ENCODE measurements at places on chromosomes 6 and 20.

- DNase-seq, result no peak
Measured at GRCh38 chr6:3326184-3326971, 67.6 kb downstream of the PSMG4 start.

- no peak for DNase-seq
Measured at GRCh38 chr6:44537306-44538049, 150.0 kb downstream of the CDC5L start.

DNA sequence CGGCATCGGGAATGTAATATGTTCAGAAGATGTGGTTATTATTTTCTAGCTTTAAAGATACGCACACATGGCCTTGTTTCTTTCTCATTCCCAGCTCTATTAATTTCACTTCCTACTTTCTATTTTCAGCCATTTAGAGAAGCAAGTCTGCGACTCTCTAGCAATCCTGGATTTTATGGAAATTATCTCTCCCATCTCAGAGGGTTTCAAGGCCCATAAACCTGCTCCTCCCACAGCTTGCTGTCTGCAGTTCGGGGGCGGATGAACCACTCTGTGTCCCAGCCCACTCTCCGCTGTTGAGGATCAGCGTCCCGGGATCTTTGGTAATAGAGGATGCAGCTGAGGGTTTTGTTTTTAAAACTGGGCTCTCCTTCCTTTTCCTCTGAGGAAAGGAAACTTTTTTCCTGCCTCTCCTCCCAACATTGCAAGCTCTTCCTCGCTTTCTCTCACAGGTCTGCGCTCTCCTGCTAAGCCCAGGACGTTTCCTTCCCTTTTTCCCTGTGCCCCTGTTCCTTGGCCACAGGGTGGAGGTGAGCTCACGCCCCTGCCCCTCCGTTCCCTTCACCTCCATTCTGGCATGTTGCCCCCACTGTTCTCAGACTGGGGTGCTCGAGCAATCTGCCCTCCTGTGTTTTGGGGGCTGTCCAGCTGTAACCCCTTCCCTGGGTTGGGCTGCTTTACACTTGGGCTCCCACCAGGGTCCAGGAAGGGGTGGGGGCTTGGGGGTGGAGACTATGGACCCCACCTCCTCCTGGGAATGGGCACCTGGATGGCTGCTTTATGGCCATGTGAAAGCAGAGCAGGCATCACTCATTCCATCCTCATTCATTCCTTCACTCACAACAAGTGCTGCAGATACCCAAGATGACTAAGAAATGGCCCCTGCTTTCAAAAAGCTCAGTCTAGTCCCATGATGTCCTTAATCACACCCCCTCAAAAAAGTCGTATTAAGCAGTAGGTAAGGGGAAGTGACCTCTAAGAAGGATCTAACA lies 54.9 kb downstream of the ZBTB9 start:
- peak; percentile 21 for DNase-seq

GRCh38 chr6:116369964-116370759 lies 585 bp upstream of the DSE start:
- no peak for DNase-seq

DNA sequence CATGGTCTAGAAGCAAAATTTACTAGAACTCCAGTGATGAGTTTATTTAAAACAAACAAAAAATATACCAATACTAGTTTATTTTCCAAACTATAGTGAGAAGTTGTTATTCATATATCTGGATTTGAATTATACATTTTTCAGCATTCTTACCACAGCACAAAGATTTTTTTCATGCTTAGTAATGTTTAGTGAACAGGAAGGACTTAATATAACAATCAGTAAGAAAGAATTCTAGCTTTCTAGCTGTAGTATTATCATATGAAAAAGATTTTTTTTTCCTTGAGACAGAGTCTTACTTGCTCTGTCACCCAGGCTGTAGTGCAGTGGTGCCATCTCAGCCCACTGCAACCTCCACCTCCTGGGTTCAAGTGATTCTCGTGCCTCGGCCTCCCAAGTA lies 13.8 kb downstream of the MARCKS start:
- no peak for DNase-seq

GRCh38 chr6:6612308-6612707 lies 23.8 kb downstream of the LY86 start:
- no peak for DNase-seq

GRCh38 chr20:15637950-15638754 lies 935.1 kb downstream of the KIF16B start:
- no peak for DNase-seq

- no peak for DNase-seq
Measured at GRCh38 chr6:1984346-1984994, 260.9 kb downstream of the GMDS start.

DNA sequence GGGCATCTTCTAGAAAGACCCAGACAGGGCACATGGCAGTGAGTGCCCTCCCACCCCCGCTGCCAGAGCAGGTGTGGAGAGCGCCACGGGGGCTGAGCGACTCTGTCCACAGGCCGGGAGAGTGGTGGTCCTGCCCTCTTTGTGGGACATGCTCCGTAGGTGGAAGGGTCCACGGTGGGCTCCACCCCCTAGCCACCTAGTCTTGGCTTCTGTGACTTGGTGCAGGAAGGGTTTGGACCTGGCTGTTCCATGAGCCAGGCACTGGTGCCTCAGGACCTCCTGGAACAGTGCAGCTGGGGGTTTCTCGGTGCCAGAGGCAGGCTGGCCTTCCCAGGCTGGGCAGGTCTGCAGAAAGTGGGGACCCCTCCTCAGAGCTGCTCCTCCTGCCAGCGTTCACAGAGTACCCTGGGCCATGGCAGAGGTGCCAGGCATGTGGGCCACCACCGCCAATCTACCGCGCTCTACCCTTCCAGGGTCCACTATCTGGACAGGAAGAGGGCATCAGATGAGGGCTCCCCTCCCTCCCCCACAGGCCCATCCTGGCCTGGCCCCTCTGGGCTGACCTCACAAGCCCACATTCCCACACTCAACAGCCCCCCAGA lies 23.0 kb downstream of the SLCO4A1 start:
- DNase-seq, result no peak

DNA sequence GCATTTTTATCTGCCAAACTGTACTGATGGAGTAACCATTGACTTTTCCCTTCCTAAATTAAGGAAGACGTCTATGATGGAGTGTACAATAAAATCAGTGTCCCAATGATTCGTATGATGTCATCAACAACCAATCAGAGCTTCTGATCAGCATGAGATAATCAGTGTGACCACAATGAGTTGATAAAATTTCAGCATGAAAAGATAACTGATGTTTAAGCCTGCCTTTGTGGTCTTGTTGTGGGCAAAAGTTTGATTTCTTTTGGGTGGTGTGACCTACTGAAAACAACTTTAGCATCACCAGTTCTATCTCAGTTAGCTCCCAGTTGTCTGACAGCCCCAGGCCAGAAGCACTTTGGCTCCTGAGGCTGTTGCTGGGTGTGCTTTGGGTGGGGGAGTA lies 3.3 kb downstream of the PCIF1 start:
- DNase-seq, result no peak

GRCh38 chr6:38336922-38337321 lies 302.8 kb downstream of the BTBD9 start:
- DNase-seq, result no peak

DNA sequence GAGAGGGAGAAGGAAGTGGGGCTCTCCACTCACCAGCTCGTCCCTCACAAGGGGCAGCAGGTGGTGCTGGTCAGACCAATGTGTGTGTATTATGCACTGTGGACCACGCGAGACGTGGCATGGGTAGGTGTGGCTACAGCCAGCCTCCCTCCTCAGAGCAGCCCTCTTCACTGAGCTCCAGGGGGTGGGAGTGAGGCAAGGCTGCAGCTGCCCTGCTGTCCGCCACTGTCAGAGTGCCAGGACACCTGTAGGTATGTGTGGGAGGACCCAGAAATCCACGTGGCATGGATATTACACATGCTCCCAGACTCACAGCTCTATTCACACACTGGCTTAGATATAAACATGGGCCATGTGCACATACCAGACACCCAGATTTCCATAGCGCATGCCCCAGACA lies 90.3 kb downstream of the VEGFA start:
- DNase-seq, result no peak

GRCh38 chr6:21937466-21937865 lies 343.9 kb downstream of the SOX4 start:
- no peak for DNase-seq

GRCh38 chr6:156599978-156600590 lies 177.1 kb upstream of the ARID1B start:
- no peak for DNase-seq

DNA sequence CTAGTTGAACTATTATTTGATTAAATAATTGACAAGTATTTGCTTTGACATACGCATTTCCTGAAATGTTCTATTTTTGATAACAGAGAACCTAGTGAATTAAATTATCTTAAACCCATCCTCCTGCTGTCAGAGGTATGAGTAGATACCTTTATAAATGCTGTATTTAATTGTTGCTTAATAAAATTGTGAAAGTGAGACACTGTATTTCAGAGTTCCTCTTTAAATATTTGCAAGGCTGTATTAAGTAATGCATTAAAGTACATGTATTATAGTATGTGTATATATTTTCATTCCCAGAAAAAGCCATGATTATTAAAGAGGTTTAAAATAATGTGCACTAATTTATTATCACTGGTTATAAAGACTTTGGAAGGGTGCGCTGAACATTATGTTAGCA lies 483.8 kb downstream of the TFAP2B start:
- no peak for DNase-seq

- DNase-seq, result no peak
Measured at GRCh38 chr6:21103626-21104224, 489.8 kb upstream of the SOX4 start.

- no peak for DNase-seq
Measured at GRCh38 chr6:1745814-1746213, 136.1 kb downstream of the FOXC1 start.

DNA sequence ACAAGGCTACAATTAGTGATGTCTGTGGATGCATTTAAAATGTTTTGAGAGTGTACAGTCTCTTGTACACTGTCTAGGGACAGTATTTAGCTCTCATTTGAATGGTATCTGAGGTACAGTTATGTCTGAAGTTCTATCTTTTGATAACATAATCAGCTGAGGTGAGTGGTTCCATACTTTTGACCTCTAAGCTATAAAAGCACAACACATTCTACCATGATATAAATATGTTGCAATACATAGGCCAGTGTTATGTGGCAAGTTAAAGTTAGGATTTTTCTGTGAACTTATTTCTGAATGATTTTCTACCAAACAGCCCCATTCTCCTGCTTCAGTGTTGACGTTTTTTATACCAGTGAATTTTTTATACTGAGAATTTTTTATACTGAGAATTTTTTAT lies 77.6 kb downstream of the AKAP7 start:
- DNase-seq, result no peak

DNA sequence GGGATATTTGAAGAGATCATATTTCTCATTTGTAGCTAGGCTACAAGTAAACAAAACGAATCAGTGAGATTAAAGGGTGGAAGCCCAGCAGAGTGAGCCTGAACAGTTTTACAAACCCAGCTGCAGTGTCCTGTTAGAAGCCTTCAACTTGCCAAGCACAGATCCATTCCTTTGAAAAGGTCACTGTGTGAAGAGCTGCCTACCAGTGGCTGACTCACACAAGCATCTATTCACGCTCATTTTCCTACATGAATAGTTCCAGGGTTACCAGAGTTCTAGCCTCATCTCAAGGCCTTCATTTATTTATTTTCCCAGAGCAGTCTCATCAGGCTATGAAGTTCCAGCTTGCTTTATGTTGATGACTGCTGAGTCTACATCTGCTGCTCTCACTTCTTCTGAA lies 25.7 kb upstream of the MLIP start:
- no peak for DNase-seq

DNA sequence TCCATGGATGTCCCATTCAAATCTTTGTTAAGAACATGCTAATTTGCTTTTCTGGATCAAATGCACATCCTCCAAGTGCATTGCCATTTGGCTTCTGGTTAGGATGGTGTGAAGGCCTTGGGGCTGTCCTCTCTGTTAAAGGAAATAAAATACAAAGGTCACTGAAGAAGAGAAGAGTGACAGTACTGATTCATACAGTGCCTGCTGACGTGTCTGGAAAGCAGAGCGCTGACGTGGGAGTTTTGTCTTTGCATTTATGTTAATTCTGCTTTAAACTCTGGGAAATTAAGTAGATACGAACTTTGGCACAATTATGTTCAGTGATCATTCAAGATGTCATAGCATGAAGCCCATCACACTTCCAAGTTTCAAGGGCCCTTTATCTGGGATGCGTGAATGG lies 33.2 kb downstream of the SYNDIG1 start:
- DNase-seq, result no peak

GRCh38 chr6:168182366-168182765 lies 103.4 kb upstream of the FRMD1 start:
- no peak for DNase-seq

- no peak for DNase-seq
Measured at GRCh38 chr6:71287038-71287437, 1.6 kb upstream of the OGFRL1 start.

GRCh38 chr6:44115866-44116265 lies 11.4 kb downstream of the MRPL14 start:
- DNase-seq, result no peak

DNA sequence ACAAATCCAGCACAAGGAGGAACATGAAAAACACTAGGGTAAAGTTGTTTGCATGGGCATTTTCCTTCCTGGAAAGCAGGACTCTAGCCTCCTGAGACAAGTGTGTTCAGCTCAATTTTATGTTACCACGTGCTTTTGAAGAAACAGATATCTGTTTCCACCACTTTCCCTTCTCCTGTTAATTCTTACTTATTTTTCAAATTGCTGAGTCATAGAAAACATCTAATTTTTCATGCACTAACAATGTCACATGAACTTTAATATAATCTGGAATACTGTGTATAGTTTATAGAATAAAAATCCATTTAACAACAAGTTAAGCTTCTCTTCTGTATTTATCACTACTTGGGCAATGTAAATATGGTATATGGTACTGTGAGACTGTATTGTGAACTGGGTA lies 174.2 kb downstream of the ISM1 start:
- no peak for DNase-seq

GRCh38 chr6:16524380-16524707 lies 236.9 kb downstream of the ATXN1 start:
- no peak for DNase-seq

DNA sequence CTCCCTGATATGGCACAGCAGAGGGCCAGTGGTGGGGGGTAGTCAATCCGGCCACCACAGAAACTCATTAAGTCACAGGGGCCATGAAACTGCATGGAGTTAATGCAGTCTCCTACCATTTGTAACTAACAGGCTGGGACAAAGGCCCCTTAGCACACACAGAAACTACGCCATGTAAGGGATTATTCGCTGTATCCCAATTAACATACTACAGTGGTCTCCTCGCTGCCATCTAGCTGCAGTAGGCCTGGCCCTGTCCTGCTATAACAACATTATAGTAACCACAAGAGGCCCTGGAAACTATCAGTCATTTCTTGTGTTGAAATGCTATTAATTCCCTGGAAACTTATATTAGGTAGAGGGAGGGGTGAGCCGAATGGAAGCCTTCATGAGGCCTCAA lies 72.3 kb upstream of the CCN2 start:
- no peak for DNase-seq

- no peak for DNase-seq
Measured at GRCh38 chr6:30641048-30641447, 5.9 kb upstream of the C6orf136 start.

GRCh38 chr6:9186148-9186547 lies 750.8 kb upstream of the SLC35B3 start:
- peak; percentile 10 for DNase-seq

Data from GF-D8 (cell line).